ENCODE measurements at places on chromosomes 5 and 9.

DNA sequence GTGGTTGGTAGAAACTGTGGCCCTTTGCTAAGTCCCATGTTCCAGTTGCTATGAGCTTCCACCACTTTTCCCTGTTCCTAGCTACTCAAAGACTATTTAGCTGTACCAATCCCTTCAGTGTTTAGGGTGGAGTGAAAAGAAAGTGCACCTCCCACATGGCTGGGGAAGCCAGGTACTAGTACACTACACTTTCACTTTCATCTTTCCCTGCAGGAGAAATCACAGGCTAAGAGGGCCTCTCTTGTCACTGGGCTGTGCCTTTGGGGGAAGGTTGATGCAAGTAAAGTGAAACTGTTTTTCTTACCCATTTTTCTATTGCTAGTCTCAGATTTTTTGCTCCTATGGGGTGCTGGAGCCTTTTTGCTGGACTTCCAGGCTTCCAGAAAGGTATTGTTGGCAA, 33.5 kb upstream of the CKS2 start:
- no peak for DNase-seq

DNA sequence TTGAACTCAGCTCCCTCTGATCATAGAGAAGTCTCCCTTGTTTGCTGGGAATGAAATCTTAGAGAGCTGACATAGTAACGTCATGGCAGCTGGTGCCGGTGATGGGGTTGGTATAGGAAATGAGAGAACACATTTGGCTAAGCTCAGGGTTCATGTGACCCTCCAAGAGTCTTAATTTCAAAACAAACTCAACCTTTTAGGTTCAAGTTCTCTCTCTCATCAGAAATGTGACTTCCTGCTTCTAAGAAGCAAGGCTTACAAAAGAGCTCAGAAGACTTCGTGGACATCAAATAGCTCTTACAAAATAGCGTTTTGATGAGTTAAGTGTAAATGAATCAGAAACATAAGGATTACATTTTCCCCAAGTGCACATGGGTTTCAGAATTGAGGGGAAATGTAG, 97.3 kb downstream of the PAPPA start:
- no peak for DNase-seq

DNA sequence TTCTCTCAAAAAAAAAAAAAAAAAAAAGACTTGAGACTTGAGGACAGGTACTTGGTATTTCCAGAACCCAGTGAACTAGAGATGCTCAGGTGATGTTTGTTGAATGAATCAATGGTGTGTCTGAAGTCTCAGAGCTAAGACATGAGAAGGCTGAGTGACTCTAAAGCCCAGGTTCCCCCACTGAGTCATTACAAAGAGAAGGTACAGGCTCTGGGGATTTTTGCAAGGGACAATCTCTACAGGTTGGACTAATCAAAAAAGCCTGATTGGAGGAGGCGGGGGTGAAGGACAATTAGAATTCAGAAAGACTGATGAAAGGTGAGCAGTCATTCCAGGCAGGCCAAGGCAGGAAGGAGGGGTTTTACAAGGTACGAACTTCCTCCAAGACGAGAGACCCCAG, 8.2 kb upstream of the FABP6 start:
- no peak for DNase-seq

DNA sequence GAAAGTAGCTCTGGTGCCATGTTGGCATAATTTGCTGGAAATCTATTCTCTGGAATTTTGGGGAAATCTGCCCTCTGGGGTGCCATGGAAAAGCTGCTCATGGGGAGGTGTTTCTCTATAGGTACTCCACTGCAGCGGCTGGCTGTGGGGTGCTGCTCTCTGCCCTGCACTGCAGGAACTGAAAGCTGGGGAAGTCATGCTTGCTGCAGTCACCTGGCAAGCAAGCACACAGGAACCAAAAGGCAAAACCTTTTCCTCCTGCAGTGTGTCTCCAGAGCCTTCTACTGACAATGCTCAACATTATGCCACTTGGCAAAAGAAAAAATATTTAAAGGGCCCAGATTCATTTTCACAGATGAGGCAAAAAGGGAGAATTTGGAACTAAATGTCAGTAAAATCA, 25.8 kb upstream of the CARNMT1 start:
- no peak for DNase-seq

DNA sequence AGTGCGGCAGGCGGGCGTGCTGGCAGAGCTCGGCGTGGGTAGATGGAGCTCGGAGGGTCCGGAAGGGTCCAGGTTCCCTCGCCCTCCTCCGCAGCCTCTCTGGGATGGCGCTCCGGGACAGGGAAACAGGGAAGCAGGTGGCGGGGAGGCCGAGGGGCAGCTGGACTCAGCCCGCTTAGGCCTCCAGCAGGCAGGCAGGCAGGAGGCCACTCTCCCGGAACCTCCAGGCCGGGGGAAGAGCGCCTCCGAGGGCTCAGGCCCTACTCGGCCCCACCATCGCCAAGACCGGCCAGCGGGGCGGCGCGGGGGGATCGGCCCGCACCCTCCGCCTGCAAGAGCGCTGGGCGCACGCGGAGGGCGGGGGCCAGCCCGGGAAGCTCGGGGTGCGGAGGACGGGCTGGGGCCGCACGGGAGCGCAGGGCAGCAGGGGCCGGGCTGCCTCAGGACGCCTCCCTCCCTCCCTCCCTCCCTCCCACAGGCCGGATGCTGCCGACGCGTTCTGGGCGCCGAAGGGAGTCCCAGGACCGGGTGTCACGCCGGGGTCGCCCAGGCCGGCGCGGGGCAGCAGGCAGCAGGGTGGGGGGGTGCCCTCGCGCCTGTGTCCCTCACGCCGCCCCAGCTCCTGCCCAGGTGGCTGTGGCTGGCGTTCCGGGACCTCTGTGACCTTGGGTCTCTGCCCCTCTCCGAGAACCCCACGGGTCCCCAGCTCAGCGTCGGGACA, 977 bp downstream of the MGAT4B start:
- no peak for DNase-seq

- no peak for DNase-seq
Measured at GRCh38 chr5:116068028-116068632, 16.7 kb upstream of the COMMD10 start.

- DNase-seq, result no peak
Measured at GRCh38 chr9:89882930-89883361, 278.1 kb downstream of the GADD45G start.

DNA sequence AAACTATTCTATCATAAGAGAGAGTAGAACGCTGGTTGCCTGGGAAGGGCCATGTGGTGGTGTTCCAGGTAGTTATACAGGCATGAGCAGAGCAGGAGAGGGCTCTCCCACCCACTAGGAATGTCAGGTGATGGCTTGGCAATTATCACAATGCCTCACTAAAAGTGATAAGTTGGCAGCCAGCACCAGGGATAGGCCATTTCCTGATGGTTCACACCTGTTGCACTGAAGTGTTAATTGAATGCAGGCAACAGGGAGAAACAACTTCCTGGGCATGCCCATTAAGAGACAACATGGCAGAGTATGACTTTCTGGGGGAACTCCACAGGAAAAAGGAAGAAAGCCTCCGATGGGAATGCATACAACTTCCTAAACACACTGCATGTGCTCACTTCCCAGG, 593.2 kb downstream of the ELAVL2 start:
- DNase-seq, result no peak

DNA sequence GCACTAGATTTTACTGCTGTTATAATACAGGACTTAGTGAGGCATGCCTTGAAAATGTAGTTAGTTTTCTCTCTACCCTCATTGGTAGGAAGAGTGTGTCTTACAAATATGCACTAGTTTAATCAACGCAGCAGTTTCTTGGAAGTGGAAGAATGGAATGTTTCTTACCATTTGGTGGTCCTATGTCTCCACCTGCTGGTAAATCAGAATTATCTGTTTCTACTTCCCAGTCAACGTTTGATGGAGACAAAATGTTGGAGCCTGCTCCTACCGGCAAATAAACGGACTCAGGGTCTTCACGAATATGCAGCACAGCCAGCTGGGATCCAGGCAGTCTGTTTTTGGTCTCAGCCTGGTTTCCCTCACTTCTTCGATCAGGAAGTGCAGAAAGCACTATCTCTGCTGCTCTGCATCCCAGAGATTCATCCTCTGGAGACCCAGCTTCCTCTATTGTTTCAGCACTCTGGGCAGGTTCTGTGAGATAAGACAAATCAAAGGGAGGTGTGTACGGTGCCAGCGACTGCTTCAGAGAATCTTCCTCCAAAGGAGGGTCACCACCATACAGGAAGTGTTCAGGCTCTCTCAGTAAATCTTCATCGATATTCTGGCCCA, 59.5 kb upstream of the PCA3 start:
- no peak for DNase-seq

DNA sequence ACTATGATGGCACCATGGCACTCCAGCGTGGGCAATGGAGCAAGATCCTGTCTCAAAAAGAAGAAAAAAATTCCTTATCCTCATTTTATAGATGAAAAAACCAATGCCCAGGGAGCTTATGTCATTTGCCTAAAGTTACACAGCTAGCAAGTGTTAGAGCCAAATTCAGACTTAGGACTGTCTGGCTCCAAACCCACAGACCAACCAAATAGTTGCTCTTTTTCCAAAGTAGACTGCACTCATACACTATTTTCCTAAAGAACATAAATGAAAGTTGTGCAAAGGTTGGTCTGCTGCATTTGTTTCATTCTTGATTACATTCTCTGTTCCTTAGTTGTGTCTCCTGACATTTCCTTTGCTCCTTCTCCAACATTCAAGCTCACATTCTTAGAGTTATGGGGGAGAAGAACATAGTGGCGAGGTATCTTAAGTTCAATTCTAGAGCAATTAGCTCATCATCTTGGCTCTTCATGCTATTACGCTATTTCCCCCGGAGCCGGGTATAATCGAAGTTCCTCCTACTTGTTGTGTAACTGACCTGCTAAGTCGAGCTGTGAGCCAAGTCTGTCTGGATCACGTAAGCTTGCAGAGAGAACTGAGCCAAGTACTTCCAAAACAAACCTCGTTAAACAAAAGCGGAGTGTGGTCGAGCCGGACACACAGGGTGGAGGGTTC, 138.3 kb downstream of the RFK start:
- DNase-seq, result no peak

DNA sequence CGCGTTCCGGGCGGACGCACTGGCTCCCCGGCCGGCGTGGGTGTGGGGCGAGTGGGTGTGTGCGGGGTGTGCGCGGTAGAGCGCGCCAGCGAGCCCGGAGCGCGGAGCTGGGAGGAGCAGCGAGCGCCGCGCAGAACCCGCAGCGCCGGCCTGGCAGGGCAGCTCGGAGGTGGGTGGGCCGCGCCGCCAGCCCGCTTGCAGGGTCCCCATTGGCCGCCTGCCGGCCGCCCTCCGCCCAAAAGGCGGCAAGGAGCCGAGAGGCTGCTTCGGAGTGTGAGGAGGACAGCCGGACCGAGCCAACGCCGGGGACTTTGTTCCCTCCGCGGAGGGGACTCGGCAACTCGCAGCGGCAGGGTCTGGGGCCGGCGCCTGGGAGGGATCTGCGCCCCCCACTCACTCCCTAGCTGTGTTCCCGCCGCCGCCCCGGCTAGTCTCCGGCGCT, at the start of gene DAPK1:
DAPK1 (plus strand) TSS at position 264 of the 442 bp plus-strand sequence. CDS start 1,211 bp downstream, outside the sequence.
- no peak for DNase-seq

- DNase-seq, result no peak
Measured at GRCh38 chr5:140946578-140946977, 19.7 kb upstream of the PCDHAC2 start.

- no peak for DNase-seq
Measured at GRCh38 chr5:101429241-101429640, 526.2 kb upstream of the ST8SIA4 start.

DNA sequence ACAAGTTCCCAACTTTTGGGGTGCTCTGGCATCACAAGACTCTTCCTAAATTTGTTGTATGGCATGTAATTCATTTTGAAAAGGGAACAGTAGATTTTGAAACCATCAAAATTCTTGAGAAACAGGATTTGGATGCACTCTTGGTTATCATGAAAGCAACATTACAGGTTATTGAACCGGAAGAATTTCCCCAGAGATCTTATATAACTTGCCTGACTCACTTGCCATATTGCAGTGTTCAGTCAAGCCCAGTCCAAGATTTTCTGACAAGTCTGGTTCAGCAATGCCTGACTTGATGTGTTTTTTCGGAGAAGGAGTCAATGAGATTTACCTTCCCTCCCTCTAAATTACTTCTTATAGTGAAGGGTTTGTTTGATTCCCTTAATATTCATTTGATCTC, 32.0 kb downstream of the SMIM15 start:
- no peak for DNase-seq

GRCh38 chr5:90050103-90050502, 359.5 kb downstream of the CETN3 start:
- no peak for DNase-seq

DNA sequence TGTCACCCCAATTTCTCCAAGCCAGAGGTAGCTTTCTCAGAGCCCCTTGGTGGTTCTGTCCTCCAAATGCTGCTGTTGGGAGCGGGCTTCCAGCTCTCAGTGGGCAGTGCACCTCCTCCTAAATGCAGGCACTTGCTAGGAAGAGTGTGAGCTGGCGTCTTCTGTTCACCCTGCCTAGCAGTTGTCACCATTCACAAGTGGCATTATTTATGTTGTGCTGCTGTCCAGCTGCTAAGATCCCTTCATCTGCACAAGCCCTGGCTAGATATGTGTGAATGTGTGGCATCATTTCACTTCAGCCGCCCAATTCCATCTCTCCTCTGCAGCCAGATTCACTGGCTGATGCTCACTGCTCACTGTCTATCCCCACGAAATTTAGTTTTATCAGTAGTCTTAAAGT, 43.7 kb downstream of the SLC36A1 start:
- DNase-seq, result no peak

DNA sequence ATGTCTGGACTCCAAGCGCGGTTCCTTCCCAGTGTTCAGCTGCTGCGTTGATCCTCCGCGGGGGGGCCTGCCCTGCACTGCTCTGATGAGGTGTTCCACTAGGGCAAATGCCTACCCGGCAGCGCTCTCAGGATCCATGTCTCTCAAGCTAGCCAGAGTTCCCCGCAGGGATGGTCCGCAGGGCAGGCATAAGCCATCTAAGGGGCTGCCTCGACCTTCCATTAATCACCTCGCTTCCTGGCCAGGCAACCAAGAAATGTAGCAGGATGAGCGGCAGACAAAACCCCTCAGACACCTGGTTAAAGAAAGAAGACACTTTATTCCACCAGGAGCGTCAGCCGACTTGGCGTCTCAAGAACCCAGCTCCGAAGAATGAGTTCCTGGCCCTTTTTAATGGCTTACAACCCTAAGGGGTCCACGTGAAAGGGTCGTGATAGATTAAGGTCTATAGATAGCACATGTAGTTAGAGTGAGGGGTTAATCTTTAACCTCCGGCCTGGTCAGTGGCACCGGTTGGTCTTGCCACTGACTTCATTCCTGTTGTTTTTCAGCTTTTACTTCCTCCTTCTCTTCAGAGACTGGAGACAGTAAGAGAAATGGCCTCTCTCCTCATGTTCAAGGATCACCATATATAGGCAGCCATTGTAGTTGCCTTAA, 47.2 kb upstream of the COX7C start:
- no peak for DNase-seq

DNA sequence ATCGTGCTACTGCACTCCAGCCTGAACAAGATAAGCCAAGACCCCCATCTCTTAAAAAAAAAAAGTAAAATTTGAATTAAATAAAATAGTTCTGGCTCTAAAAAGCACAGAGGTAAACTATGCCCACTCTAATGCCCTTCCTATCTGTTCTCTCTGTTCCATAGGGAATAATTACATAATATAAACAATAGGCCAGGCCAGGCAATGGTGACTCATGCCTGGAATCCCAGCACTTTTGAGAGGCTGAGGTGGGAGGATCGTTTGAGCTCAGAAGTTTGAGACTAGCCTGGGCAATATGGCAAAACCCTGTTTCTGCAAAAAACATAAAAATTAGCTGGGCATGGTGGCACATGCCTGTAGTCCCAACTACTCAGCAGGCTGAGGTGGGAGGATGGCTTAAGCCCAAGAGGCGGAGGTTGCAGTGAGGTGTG, 47.4 kb downstream of the MYO10 start:
- DNase-seq, result no peak

- no peak for DNase-seq
Measured at GRCh38 chr9:100206899-100207298, 107.9 kb downstream of the INVS start.

Data from stimulated activated CD8-positive, alpha-beta memory T cell treated with anti-CD3 and anti-CD28 coated beads, Interleukin-2, amount 100 ng/mL, for 1 hour (primary cell).